ENCODE measurements at places on chromosomes 7 and 10.
A peak's percentile ranks its signal among the peaks of the same experiment; 100 is the strongest.

DNA sequence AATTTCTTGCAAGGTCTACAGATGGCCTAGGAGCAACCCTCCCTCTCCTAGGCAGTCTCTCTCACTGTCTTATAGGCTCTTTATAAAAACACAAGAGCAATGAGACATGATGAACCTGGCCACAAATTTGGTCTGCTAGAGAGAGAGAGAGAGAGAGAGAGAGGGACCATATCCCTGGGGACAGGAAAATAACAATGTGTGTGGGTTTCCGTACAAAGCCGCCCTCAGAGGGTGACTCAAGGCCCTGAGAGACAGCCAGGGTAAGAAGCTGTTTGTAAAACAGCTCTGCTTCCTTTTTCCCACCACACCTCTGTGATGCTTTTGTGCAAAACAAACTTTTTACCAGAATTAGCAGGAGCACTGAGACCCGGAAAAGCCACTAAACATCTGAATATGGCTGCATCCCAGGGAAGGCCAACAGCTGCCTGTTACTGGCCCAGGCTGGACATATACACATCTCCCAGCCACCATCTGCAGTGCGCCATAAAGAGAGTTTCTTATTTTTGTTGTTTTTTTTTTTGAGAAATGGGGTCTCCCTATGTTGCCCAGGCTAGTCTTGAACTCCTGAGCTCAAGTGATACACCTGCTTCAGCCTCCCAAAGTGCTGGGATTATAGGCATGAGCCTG, 18.4 kb downstream of the GIMAP5 start:
- H3K27ac ChIP-seq, result peak overlapping the region; percentile 48
- no peak overlapping the region for H3K4me3 ChIP-seq
- no peaks in the 10 kb centered on the region for H3K4me1 ChIP-seq
- H3K27me3 ChIP-seq, result no peaks in the 10 kb centered on the region
- no peak for DNase-seq

GRCh38 chr10:118002581-118002980, 44.2 kb downstream of the RAB11FIP2 start:
- H3K27me3 ChIP-seq, result no peaks in the 10 kb centered on the region
- no peak overlapping the region for H3K27ac ChIP-seq
- H3K4me3 ChIP-seq, result no peak overlapping the region
- DNase-seq, result no peak
- H3K4me1 ChIP-seq, result no peaks in the 10 kb centered on the region

- no peak overlapping the region for H3K27ac ChIP-seq
- no peaks in the 10 kb centered on the region for H3K4me1 ChIP-seq
- DNase-seq, result no peak
- H3K4me3 ChIP-seq, result no peak overlapping the region
These were observed 208.0 kb downstream of the SFMBT2 start for GRCh38 chr10:7202793-7203355.

- H3K4me1 ChIP-seq, result no peaks in the 10 kb centered on the region
- DNase-seq, result no peak
- H3K4me3 ChIP-seq, result peak overlapping the region; percentile 71
- H3K27me3 ChIP-seq, result peaks cover 37% of the 10 kb centered on the region
These were observed 677 bp downstream of the SKAP2 start for GRCh38 chr7:26863518-26864308.

GRCh38 chr10:48309711-48310226, 3.3 kb downstream of the MAPK8 start:
- H3K4me1 ChIP-seq, result peaks cover 38% of the 10 kb centered on the region
- H3K4me3 ChIP-seq, result no peak overlapping the region
- H3K27ac ChIP-seq, result no peak overlapping the region
- H3K36me3 ChIP-seq, result no peaks in the 10 kb centered on the region
- no peak for DNase-seq
- no peaks in the 10 kb centered on the region for H3K27me3 ChIP-seq

- no peaks in the 10 kb centered on the region for H3K27me3 ChIP-seq
- H3K36me3 ChIP-seq, result no peaks in the 10 kb centered on the region
- H3K27ac ChIP-seq, result no peak overlapping the region
- DNase-seq, result no peak
- H3K4me1 ChIP-seq, result peaks cover 3% of the 10 kb centered on the region
These were observed 35.8 kb downstream of the OTUD1 start for GRCh38 chr10:23474626-23475025.

DNA sequence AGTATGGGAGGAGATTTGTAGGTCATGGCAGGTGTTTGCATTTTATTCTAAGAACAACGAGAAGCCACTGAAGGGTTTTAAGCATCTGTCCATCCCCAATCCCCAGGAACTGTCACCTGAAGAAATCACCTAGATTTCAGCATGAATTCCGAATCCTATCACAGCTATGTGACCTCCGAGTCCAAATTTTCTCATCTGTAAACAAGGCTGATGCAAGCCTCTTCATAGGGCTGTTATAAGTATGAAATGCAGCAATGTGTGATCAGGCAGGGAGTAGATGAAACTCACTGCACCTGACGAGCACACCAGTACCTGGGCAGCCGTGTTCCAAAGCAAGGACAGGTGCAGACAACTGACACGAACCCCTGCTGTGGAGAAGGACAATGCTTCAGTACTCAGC, 14.0 kb downstream of the HABP2 start:
- no peaks in the 10 kb centered on the region for H3K36me3 ChIP-seq
- H3K4me3 ChIP-seq, result no peak overlapping the region
- no peak for DNase-seq
- peaks cover 13% of the 10 kb centered on the region for H3K4me1 ChIP-seq

- no peaks in the 10 kb centered on the region for H3K4me1 ChIP-seq
- no peaks in the 10 kb centered on the region for H3K27me3 ChIP-seq
- no peak overlapping the region for H3K4me3 ChIP-seq
- no peaks in the 10 kb centered on the region for H3K36me3 ChIP-seq
These were observed 88.3 kb upstream of the CYP26C1 start for GRCh38 chr10:92972066-92972870.

GRCh38 chr10:29243750-29244149, 45.1 kb upstream of the LYZL1 start:
- H3K36me3 ChIP-seq, result no peaks in the 10 kb centered on the region
- no peaks in the 10 kb centered on the region for H3K4me1 ChIP-seq
- DNase-seq, result no peak
- no peak overlapping the region for H3K27ac ChIP-seq

- peaks cover 12% of the 10 kb centered on the region for H3K4me1 ChIP-seq
- no peaks in the 10 kb centered on the region for H3K27me3 ChIP-seq
- H3K4me3 ChIP-seq, result no peak overlapping the region
- no peaks in the 10 kb centered on the region for H3K36me3 ChIP-seq
- no peak overlapping the region for H3K27ac ChIP-seq
These were observed 12.0 kb downstream of the LARP4B start for GRCh38 chr10:919481-919880.

DNA sequence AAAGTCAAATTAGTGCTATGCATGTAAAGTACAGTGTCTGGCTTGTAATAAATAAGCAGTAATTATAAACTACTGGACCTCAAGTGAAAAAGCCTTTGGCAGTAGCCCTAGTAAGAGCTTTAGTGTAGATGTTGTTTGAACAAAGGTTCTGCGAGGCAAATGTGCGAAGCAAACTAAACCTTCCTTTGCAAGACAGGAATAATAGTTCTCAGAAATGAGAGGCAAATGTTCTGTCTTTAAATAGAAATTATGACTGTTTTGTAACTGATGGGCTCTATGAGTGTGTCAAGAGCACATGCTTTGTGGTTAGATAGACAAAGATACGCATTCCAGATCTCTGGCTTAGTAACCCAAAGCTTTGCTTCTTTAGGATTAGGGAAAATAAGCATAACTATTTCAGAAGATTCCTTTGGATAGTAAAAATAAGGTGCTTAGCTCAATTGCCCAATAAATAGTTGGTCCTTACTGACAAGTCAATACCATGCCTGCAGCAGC, 169.2 kb upstream of the CDC14C start:
- no peak overlapping the region for H3K4me3 ChIP-seq
- H3K36me3 ChIP-seq, result no peaks in the 10 kb centered on the region
- no peak overlapping the region for H3K27ac ChIP-seq
- H3K4me1 ChIP-seq, result no peaks in the 10 kb centered on the region
- H3K27me3 ChIP-seq, result no peaks in the 10 kb centered on the region
- DNase-seq, result no peak

DNA sequence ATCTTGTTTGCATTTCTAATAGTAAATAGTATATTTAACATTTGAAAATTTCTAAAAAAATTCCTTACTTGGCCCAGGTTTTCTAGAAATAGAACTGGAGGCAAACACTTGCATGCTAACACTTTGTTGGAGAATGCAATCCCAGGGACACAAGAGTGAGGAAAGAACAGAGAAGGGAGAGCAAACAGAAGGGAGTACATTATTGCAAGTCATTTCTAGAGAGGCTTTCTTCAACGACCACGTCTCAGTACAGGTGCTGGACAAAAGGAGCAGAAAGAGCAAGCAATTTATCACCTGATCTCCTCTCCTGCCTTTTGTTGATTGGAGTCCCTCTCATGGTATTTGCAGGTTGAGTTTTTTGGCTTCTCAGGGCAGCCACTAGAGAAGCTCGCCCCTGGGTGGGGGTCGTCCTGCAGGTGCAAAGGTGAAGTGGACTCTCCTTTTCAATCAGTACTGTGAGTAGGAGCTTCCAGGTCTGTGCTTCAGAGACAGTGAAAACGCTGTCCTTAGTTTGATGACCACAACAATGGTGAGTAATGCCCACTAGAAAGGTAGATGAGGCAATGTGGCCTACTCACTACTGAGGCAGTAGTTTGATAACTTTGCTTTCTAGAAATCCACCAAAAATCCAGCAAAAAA, 5.2 kb downstream of the CPED1 start:
- no peaks in the 10 kb centered on the region for H3K27me3 ChIP-seq
- no peaks in the 10 kb centered on the region for H3K36me3 ChIP-seq
- DNase-seq, result no peak
- peak overlapping the region; percentile 92 for H3K27ac ChIP-seq
- H3K4me1 ChIP-seq, result peaks cover 54% of the 10 kb centered on the region

DNA sequence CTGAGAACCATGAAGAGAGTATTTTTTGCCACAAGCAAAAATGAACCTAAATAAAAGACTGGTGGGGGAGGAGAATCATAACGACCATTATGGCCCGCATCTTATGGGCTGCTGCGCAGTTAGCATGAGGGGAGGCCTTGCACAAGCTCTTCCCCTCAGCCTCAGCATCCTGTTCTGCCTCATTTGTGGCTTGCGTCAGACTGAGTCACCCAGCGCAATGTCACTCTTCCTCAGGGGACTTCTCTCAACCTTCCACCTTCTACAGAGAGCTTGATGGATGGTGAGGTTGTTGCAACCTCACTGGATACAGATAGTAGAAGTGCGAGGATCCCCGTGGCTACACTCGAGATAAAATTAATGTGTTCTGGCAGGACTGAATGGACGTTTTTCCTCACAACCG, 16.8 kb upstream of the GPR15LG start:
- H3K27ac ChIP-seq, result no peak overlapping the region
- no peak overlapping the region for H3K4me3 ChIP-seq
- DNase-seq, result no peak

DNA sequence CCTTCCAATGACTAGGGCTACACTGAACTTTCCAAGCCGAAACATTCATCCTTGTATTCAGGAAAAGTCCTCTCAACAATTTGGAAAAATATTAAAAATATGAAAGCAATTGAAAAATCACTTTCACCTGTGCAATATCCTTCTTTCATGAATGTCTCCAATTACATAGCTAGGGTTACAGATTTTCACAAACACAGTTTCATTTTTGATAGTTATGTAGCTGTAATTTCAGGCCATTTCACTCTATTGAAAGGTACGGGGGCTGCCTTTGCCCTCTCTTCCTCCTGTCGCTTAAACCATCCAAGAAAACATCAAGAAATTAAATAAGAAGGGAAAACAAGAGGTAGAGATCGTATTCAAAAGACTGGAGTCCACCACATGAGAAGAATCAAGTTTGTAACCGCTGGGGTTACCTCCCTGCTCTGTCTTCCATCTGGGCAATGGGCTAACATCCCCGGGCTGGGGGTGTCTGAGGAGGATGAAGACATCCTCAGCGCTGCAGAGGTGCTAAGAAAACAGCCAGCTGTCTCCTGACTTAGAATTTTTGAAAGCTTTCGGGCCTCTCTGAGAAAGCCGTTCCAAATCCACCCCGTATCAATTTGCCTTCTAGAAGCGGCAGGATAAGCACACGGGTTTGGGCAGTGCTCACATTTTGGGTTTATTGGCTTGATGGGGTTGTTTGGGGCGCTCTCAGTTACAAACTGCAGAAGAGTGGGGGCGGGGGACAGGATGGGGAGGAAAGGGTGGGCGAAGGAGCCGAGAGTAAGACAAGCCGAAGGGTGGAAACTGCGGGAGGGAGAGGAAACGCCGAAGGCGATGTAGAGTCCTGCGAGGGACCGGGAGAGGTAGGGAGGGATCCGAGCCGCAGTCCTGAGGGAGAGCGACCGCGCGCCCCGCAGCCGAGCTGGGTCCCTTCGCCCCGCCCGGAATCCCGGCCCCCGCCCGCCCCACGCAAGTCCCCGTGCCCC, 24.3 kb upstream of the VAX1 start:
- peaks cover 99% of the 10 kb centered on the region for H3K27me3 ChIP-seq
- H3K4me1 ChIP-seq, result no peaks in the 10 kb centered on the region
- H3K27ac ChIP-seq, result no peak overlapping the region
- H3K36me3 ChIP-seq, result no peaks in the 10 kb centered on the region
- no peak overlapping the region for H3K4me3 ChIP-seq
- DNase-seq, result no peak

DNA sequence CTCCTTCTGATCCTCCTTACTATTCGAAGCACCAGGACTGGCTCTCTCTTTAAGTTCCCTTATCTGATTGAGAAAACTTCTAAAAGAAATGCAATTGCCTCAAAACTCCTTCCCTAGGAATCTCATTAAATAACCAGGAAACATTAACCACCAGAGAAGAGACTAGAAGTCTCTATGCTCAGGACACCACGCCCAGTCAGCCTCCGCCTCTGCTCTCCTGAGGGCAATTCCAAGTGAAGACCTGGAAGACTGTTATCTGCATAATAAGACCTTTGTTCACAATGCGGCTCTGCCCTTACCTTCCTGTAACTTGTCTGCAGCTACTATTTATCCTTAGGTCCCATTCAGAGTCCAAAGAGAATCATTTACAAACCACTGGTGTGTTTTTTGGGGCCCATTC, 78.8 kb downstream of the ELMO1 start:
- no peaks in the 10 kb centered on the region for H3K27me3 ChIP-seq
- H3K4me1 ChIP-seq, result no peaks in the 10 kb centered on the region
- no peak for DNase-seq
- H3K27ac ChIP-seq, result no peak overlapping the region
- no peak overlapping the region for H3K4me3 ChIP-seq
- H3K36me3 ChIP-seq, result no peaks in the 10 kb centered on the region

DNA sequence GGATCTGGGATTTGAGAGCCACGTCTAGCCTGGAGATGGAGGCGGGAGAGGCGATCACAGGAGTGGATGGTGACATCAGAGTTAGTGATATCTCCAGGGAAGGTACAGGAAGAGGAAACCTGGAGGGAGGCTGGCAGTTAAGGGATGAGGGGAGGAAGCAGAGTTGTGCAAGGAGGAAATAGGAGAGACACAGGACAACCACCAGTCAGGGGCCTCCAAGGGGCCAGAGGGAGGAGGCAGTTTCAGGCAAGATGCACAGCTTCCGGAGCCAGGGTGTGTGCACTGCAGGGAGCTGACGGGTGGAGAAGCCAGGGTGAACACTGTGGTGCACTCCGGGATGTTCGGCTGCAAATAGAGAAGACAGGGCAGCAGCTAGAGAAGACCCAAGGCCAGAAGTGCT, 141.2 kb downstream of the GLI3 start:
- H3K4me1 ChIP-seq, result peaks cover 18% of the 10 kb centered on the region
- no peak overlapping the region for H3K4me3 ChIP-seq
- peak overlapping the region; percentile 57 for H3K27ac ChIP-seq
- H3K27me3 ChIP-seq, result no peaks in the 10 kb centered on the region
- no peaks in the 10 kb centered on the region for H3K36me3 ChIP-seq
- DNase-seq, result no peak
